ENCODE measurements at places on chromosomes 7 and 10.

DNA sequence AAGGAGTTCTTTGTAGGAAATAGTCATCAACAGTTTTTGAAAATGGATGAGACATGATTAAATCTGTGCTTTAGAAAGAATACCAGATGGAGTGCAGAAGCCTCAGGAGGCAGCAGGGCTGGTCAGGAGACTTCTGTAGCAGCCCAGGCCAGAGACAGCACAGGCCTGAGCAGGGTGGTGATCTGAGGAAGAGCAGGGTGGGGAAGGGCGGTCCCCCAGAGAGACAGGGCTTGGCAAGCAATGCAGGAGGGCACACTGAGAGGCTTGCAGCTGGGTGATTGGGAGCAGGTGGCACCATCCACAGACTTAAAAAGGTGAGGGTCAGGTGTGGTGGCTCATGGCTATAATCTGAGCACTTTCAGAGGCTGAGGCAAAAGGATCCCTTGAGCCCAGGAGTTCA is 4.3 kb upstream of the SMKR1 start:
- no peak for DNase-seq

- DNase-seq: peak; percentile 17
Measured at GRCh38 chr10:91206427-91206826, 14.0 kb upstream of the PCGF5 start.

DNA sequence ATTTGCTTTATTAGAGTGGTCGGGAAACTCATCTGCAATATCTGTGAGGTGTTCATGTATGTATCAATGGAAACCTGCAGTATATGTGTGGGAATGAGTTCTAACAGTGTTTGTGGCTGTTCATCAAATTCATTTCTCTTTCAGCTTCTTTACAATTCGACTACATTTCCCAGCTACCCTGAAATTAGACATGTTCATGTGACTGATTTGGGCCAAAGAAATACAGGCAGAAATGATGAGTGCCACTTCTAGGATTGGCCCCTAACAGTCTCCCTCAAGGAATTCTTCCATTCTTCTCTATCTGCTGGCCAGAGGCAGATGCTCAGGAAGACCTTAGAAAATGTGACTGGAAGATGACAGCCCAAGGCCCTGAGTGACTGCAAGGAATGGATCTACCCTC is 114.8 kb upstream of the WAC start:
- DNase-seq: no peak

GRCh38 chr10:43943818-43944360 is 295.2 kb upstream of the ZNF32 start:
- no peak for DNase-seq

DNA sequence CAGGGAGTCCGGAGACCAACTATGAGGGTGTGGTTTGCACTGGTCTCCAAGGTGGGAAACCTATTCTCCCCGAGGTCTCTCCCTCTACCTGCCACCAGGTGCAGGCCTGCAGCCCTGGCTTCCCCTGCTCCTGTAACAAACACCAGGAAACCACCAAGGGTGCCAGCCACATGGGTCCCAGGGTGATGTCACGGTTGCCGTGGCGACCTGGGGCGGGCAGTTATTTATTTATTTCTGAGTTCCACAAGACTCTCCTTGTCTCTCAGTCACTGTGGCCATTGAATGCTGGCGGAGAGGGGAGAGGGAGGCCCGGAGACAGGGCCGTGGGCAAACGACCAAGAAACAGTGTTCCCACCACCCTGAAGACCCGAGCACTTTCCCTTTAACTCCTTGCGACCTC is 27.0 kb downstream of the MMD2 start:
- peak; percentile 18 for DNase-seq

GRCh38 chr10:25552283-25552919 is 377.6 kb downstream of the GPR158 start:
- no peak for DNase-seq

- no peak for DNase-seq
Measured at GRCh38 chr7:157442993-157443831, 106.4 kb downstream of the DNAJB6 start.

DNA sequence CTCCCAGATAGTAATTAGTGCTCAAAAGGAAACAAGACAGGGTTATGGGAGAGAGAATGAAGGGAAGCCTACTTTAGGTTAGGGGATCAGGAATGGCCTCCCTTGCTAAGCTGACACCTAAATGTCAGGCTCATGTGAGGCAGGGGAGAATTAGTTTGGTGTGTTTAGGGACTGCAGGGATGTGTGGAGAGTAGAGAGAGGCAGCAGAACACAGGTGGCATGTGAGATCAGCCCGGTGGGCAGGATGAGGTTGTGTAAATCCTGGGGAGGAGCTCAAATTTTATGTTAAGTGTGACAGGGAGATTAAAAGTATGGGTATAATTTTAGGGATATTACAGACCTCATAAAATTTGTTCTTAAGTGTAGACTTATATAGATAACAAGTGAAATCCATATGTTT is 56.2 kb upstream of the ZNF438 start:
- DNase-seq: no peak

DNA sequence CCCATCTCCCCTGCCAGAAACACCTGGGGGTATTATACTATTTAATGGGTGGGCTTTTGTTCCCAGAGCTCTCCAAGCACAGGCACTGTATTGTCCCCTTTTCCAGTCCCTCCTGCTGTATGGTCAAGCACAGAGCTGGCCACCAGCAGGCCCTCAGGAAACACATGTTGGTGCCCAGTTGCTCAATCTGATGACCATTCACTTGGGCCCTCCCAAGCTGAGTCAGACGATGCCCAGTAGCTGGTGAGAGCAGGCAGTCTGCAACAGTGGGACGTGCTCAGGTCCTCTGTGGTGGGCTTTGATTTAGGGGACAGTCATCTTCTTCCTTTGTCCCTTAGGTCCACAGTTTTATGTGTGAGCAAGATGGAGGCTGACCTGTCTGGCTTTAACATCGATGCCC is 11.8 kb downstream of the SFXN2 start:
- DNase-seq: no peak

GRCh38 chr10:77793831-77794230 is 132.7 kb downstream of the DLG5 start:
- no peak for DNase-seq

DNA sequence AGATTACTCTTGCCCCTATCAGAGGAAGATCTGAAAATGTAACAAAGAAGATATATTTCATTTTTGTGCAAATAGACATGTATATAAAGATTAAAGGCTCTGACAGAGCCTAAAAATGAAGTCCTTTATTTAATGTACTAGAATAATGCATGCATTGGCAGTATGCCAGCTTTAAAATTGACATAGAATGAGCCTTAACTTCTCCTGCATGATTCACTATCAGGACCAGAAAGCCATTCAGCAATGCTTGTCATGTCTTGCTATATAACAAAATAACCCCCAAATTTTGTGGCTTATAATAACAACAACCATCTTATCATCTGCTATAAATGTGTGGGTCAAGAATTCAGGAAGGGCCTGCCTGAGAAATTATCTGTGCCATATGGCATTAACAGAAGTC is 411.9 kb downstream of the GRM8 start:
- DNase-seq: peak; percentile 29

GRCh38 chr10:12614177-12614995 is 265.0 kb downstream of the CAMK1D start:
- DNase-seq: peak; percentile 31

DNA sequence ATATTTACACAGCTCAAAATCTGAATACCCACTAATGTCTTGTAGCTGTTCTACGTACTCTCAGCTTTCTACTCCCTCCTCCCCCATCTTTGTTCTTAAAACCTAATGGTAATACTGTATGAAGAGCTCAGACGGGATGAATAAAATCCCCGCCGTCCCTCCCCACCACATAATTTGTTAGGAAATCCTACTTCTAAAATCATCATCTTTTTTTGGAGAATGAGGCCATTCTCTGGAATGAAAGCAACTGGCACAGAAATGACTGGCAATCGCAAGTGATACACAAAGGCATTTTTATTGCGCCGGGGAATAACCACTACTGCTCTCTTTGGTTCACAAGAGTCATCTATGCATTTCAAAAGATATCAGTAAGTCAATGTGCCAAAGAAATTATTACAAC is 27.3 kb downstream of the SLC35B4 start:
- no peak for DNase-seq

DNA sequence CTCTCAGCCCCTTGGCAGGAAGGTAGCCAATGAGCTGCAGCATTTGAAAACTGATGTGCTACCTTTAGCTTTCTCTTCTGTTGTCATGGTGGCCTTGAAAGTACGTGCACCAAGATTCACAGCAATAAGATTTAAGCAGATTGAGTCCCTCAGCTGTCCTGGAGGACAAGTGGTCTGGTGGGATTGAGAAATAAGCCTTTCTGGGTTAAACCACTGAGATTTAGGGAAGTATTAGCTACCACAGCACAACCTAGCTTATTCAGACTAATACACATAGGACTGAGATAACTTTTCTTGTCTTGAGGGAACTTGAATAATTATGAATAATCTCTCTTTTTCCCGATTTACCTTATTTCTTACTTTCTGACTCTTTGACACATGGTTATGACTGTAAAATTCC is 324.0 kb downstream of the PTEN start:
- no peak for DNase-seq

GRCh38 chr10:96205580-96205979 is 65.8 kb downstream of the BLNK start:
- no peak for DNase-seq

GRCh38 chr7:96243241-96243640 is 78.7 kb downstream of the SLC25A13 start:
- DNase-seq: no peak

GRCh38 chr10:30820261-30820991 is 190.9 kb upstream of the LYZL2 start:
- no peak for DNase-seq

GRCh38 chr10:120456626-120457430 is at the start of gene PLPP4:
Gene PLPP4, plus strand, starts transcription at chr10:120457227. Its CDS starts 79 bp downstream, at chr10:120457306.
- DNase-seq: no peak

GRCh38 chr7:70595755-70596597 is 536.0 kb upstream of the GALNT17 start:
- peak; percentile 70 for DNase-seq

DNA sequence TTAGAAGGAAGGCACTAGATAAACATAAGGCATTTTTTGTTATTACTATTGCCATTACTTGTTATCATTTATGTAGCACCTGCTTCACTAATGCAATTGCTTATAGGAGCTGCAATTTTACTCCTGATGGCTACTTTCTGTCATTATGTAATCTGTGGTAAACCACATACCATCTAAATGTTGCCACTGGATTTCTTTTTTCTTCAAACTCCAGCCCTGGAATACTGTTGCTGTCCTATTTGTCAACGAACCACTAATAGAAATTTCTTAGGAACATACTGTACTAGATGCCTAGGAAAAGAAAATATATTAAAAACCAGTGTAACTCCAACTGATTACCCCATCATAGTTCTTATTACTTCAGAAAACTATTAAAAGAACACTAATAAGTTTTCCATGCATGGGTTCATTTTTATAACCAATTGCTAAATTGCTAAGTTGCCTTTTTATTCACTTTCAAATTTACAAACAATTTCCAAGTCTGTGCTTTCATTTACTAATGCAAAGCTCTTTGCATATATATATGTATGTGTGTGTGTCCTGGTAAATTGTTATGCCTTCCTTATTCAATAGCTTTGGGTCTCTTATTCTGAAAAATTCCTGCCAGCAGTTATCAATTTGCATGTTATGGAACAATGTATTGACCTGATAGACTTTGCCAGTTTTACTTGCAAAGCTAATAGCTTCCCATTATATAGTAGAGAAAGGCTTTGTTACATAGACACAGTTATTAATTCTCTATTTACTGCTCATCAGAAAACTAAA is 287.4 kb downstream of the EXOC4 start:
- DNase-seq: no peak

DNA sequence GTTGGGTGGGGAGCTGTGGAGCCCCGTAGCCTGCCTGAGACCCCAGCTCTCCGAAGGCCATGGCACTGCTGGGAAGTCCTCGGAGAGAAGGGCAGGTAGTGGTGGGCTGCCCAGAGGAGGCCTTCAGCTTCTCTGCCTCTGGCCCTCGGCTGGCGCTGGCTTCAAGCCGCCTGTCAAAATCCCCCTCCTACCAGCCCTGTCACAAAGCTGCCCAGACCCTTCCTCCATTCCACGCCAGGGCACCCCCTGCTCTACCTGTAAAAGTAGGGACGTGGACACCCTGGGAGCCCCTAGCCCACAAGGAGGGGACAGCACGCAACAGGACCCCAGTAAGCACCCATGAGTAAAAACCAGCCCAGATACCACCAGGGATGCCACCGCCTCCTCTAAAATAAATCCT is 31.6 kb downstream of the MAD1L1 start:
- no peak for DNase-seq

GRCh38 chr10:118483496-118483895 is 112.0 kb downstream of the PRLHR start:
- DNase-seq: no peak

- no peak for DNase-seq
Measured at GRCh38 chr7:17581301-17581700, 282.8 kb downstream of the AHR start.

DNA sequence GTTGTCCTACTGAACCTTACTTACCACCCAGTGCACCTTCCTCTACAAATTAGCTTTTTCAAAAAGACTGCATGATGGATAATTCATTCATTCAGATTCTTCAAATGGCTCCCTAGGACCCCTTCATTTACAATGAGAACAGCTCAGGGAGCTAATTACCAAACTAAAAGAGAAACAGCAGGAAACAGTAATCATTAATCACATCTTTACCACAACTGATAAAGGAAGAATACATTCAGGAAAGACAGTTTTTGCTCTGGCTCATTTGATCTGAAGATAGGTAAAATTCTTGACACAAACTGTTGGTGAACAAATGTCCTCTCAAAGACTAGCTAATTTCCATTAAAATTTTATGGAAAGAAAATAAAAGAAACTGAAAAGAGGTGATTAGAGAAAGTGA is 1652.7 kb upstream of the LRRTM3 start:
- DNase-seq: no peak

- no peak for DNase-seq
Measured at GRCh38 chr7:121344093-121344492, 15.3 kb downstream of the WNT16 start.

- no peak for DNase-seq
Measured at GRCh38 chr7:52616552-52616951, 418.9 kb upstream of the POM121L12 start.

DNA sequence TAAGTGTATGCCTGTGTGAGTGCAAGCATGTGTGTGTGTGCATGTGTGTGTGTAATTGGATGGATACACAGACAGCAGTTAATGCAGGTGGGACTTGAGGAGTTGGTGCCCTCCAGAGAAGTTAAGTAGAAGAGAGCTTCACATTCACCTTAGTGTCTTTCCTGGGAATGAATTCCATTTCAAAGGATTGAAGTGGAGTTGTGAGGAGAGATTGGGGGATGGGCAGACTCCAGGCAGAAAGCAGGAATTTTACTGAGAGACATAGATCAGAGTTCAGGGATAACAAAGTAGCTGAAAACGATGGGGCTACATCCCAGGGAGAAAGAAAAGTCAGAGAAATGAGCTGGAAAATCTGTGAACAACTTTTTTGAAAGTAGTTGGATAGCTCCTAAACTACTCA is 464.4 kb downstream of the TCERG1L start:
- DNase-seq: no peak

- no peak for DNase-seq
Measured at GRCh38 chr7:132573251-132573955, 2.9 kb downstream of the PLXNA4 start.

GRCh38 chr7:131342864-131343442 is 15.3 kb downstream of the MKLN1 start:
- no peak for DNase-seq
